ENCODE measurements at places on chromosomes 4 and X.

DNA sequence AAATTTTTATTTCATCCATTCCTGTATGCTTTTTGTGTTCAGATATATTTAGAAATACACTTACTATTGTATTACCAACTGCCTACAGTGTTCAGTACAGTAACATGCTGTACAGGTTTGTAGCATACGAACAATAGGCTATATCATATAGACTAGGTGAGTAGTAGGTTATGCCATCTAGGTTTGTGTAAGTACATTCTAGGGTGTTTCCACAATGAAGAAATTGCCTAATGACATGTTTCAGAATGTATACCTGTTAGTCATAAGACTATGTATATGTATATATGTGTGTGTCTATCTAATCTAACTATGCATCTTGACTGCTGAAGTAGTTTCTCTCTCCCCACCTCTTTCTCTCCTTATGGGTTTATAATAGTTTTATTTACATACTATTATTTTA is 51.5 kb upstream of the BTC start:
- ATAC-seq: no peak

DNA sequence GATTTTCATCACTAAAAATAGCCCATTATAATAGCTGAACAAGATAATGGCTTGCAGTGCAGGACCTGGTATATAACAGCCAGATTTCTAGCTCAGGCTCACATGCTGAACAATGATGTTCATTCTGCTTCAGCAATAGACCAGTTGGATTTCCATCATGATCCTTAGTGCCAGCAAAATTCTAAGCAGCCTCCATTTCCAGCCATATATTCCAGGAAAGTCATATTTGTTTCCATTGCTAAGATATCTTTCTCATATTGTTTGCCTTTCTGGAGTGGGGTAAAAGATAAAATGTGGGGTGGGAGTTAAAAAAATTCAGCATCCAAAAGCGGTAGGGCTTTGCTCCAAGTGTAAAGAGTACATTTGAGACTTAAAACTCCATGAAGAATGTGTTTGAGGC is 2344.1 kb downstream of the PCDH7 start:
- ATAC-seq: no peak

- ATAC-seq: peak; percentile 43
Measured at GRCh38 chrX:154458954-154459778, 1.1 kb downstream of the PLXNA3 start.

- ATAC-seq: no peak
Measured at GRCh38 chrX:49270249-49270921, 792 bp downstream of the PPP1R3F start.

DNA sequence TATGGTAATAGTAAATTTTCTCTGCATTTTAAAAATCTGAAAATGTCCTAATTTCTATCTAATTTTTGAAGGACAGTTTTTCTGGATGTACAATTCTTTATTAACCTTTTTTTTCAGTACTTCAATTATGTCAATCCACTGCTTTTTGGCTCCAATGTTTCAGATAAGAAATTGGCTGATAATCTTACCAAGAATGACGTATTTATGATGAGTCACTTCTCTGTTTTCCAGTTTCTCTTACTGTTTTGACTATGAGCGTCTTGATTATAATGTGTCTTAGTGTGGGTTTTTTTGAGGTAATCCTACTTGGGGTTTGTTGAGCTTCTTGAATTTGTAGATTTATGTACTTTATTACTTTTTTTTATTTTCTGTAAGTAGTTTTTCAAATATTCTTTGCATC is 47.2 kb downstream of the UGT2B11 start:
- ATAC-seq: no peak
